Left colon (tissue), 2 donors: ENCODE measurements at places on chromosomes 2 and 18. TPM values are rescaled to one million over a fixed set of nuclear protein-coding genes. Genes with fewer than 3 reads are reported as not detected.
A peak's percentile ranks its signal among the peaks of the same experiment; 100 is the strongest.

PLEK gene
- 7.8 TPM for total RNA-seq

CNTNAP5 gene
- not detected for total RNA-seq

ACMSD gene
- not detected for total RNA-seq

ALPG gene
- 0.56 TPM for total RNA-seq

HJURP gene
- 1.7 TPM for total RNA-seq

RHOB gene
- total RNA-seq: 332 TPM

MTCL1 gene
- total RNA-seq: 17.2 TPM

LRP1B gene
- 0.09 TPM for total RNA-seq

TUBA4B gene
- total RNA-seq: not detected

DPP10 gene
- 6.1 TPM for total RNA-seq

MC4R gene
- total RNA-seq: not detected

DES gene
- total RNA-seq: 706 TPM

APCDD1 gene
- total RNA-seq: 5.2 TPM

HOXD12 gene
- not detected for total RNA-seq

UCN gene
- 0.56 TPM for total RNA-seq

RIT2 gene
- total RNA-seq: not detected

ZSWIM2 gene
- total RNA-seq: not detected

GPR55 gene
- 0.34 TPM for total RNA-seq

- no peak for DNase-seq
Observed at GRCh38 chr18:26227051-26227670, 916 bp downstream of the TAF4B start.

DNA sequence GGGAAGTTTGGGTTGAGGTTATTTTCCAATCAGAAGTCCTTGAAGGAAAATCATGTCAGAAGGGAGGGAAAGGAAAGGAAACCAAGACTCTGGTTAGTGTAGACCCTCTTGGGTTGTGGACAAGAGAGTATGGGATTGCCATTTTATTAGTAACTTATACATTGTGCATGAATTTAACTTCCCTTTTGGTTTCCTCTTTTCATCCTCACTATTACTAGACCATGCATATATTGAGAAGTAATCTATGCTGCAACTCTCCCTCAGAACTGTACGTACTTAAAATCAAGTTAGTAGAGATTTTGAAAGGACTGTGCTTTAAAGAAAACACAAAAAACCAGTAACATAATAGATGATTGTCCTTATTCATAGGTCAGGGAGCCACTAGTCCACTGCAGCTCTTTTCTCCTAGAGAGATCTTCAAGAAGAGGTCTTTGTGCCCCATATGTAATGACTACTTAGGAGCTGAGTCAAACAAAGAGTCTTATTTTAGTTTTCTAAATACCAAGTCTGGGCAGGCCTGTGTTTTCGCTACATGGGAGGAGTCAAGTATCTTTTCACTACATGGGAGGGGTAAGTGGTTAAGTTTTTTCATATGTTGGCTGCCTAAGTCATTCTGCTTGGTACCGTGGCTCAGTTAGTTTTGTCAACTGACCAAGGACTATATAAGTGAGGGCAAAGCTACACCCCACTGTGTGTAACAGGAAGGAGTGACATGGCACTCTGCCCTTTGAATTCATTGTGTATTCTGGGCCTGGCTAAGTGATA, 25.2 kb upstream of the FAM117B start:
- DNase-seq: no peak

GRCh38 chr2:132416723-132417395, at the start of gene GPR39:
TSS of gene GPR39 (plus strand) at chr2:132416805.
- peak; percentile 51 for DNase-seq

GRCh38 chr2:165561516-165561915, 92.0 kb downstream of the CSRNP3 start:
- DNase-seq: no peak

GRCh38 chr2:238104226-238104690, 4.1 kb downstream of the ESPNL start:
- DNase-seq: no peak

- DNase-seq: no peak
Observed at GRCh38 chr2:233597522-233597921, 19.9 kb upstream of the UGT1A8 start.

DNA sequence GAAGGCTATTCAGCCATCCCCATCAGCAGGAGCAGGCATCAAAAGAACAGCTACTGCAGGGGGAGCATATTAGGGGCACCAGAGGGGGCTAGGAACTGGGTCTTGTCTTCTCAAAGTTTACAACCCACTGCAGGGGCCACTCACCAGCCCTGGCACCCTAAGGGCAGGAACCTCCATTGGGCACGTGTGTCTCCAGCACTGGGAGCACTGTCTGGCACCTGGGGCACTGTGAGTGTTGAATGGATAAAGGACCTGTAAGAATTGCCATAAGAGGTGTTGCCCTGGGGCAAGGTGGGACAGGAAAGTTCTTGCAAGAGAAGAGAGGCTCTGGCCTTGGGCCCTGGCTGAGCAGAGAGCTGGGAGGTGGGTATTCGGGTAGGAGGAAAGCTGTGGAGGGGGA, 1.4 kb upstream of the STEAP3 start:
- DNase-seq: no peak

DNA sequence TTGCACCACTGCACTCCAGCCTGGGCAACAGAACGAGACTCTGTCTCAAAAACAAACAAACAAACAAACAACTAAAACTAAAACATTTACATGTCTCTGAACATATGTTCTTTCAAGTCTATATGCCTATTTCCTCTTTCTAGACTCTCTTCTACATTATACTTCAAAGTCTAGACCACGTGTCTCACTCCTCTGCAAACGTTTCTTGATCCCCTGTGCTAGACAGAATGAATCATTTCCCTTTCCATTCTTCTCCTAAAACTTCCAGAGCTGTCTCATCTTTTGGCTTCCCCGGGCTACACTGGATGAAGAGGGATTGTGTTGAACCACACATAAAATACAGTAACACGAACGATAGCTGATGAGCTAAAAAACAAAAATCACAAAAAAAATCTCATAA, 67.1 kb downstream of the BAZ2B start:
- no peak for DNase-seq

DNA sequence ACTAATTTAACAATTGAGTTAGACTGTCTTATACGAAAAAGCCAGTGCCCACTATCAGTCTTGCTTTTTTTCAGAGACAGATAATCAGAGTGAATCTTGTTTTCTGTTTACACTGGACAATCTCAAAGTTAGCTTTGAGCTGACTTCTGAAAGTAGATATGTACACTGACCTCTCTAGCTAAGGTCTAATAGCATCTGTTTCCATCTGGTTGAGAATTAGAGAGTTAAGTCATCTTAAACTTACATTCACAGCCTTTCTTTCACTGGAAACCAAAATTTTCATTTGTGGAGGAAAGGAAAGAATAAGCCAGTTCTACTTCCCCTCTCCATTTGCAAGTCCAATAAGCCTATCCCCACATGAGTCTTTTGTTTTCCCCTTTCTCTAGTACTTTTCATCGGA, 89.3 kb downstream of the VRK2 start:
- DNase-seq: no peak

DNA sequence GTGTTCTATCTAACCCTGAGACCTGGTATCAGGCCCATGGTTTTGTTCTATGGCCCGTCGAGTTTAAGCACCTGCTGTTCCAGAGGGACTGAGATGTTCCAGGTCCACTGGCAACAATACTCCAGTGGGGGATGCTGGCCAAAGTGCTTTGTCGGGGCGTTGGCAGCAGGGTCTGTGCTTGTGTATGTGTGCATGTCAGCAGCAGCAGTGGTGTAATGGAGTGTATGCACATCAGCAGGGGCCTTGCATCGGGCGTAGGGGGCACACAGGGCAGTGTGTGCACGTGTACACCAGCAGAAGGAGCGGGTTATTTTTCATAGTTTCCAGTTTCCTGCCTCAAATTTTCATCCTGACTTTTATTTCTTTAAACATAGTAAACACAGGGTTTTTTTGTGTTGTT, 37.8 kb upstream of the THUMPD2 start:
- no peak for DNase-seq

DNA sequence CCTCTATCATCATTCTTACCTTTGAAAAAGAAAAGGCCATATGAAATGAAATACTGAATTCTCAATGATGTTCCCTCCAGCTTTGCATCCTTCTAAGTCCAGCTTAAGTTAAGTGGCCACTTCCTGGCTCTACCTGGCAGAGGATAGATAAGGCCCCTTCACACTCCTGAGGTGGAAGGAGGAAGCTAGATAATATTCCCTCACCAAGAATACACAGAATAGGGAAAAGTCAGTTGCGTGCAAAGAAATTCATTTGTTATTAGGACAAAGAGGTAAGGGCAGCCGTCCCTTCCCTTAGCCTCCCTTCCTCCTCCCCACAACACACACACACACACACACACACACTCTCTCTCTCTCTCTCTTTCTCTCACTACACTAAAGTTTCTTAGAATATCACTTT, 37.5 kb downstream of the OLA1 start:
- no peak for DNase-seq

GRCh38 chr2:233435436-233436190, 81.3 kb downstream of the DGKD start:
- no peak for DNase-seq

GRCh38 chr2:239476029-239476756, 75.4 kb upstream of the HDAC4 start:
- no peak for DNase-seq

GRCh38 chr18:36649205-36649604, 179.6 kb downstream of the TPGS2 start:
- no peak for DNase-seq

GRCh38 chr2:10284108-10284870, 18.4 kb upstream of the HPCAL1 start:
- DNase-seq: no peak

DNA sequence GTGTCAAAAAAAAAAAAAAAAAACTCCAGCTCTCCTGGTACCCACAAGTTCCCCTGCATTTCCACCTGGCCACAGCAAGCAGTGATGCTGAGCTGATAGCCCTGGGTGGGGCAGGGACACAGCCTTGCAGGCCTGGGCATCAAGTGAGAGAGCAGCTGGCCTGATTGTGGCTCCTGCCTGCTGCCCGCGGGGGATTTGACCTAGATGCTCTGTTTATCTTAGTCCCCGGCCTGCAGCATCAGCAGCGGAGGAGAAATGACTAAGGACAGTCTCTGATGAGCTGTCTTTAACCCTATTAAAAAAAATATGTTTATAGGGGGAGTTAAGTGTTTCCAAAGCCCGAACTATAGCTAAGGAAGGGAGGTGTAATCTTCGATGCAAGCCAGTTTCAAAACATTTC, 102.6 kb downstream of the MTCL1 start:
- DNase-seq: no peak

DNA sequence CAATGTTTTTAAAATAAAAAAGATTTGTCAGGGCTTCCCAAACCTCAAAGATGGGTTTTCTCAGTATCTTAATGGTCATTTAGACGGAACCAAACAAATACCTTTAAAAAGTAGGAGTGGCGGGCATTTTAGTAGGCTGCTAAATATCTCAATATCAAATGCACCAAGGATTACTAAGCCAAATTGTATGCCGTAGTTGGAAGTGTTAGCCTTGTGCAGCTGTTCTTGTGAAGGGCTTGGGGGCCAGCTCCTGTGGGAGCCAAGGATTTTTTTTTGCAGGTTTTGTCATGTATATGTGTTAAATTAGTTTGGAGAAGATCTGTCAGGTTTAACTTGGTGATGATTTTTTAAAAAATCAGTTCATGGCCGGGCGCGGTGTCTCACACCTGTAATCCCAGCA, 52.1 kb downstream of the ACTR2 start:
- no peak for DNase-seq

DNA sequence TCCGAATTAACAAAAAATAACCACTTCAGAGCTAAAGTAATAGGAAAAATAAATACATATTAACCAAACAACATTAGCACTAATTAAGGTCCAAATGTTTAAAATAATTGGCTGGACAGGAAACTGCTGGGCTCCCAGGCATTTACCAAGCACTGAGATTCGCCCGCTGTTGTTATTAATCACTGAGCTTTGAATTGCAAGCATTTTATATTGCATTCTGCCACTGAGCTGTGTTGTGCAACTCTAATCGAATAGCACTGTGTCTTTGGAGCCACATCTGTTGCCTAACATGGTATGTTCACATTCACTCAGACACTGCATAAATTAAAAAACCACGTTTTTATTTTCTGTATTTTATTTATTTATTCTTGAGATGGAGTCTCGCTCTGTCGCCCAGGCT, 88.9 kb downstream of the SOWAHC start:
- DNase-seq: no peak

- no peak for DNase-seq
Observed at GRCh38 chr18:23844991-23845680, 155.9 kb downstream of the LAMA3 start.

- no peak for DNase-seq
Observed at GRCh38 chr2:24899361-24899910, 20.6 kb downstream of the ADCY3 start.

GRCh38 chr2:164873210-164873908, 31.7 kb upstream of the COBLL1 start:
- DNase-seq: no peak

DNA sequence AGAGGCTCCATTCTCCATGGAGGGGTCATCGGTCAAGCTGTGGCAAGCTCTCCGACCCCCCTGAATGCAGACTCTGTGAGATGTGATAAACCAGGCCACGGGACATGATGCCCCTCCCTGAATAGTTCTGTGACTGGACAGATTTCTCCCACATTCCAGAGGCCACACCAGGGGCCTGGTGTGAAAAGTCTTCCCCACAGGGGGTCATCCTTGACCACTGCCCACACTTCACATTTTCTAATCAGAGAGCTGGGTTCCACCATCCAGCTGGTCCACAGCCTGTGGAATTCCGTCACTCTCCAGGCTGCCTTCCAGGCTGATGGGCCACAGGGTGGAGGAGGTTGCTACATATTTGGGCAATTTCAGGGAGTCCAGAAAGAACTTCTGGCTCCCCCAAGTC, 51.3 kb upstream of the CYRIA start:
- DNase-seq: no peak

DNA sequence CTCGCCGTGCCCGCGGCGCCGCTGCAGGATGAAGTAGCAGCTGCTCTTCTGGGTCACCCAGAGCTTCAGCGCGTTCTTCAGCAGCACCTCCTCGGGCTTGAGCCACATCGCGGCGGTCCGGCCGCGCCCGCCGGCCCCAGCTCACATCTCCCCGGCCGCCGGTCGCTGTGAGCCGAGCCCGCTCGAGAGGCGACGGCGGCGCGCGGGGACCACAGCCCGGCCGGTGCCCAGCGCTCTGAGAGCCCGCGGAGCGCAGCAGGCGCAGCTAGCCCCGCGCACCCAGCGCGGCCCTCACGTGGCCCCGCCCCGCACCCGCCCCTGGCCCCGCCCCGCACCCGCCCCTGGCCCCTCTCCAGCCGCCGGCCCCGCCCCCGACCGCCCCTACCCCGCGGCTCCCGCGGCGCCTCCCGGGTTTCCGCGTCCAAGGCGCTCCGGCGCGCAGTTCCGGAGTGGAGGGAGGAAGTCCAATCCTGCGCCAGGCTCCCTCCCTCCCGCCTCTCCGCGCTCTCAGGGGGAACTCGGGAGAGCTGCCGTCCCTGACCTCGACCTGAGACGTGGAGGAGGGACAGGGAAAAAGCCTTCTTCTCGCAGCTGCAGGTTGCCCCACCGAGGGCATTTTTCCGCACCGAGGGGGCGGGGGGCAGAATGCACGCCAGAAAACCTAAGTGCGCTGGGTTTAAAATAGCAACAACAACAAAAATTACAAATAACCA, at the start of gene TBC1D8:
TSS of gene TBC1D8 (minus strand) at position 237 of the 713 bp plus-strand sequence. CDS start at position 108, 129 bp downstream.
- peak; percentile 87 for DNase-seq
